ENCODE measurements at places on chromosomes 11 and 22. TPM values are rescaled to one million over a fixed set of nuclear protein-coding genes. Genes with fewer than 3 reads are reported as not detected.
A peak's percentile ranks its signal among the peaks of the same experiment; 100 is the strongest.

- H3K36me3 ChIP-seq = no peaks in the 10 kb centered on the region
- H3K27me3 ChIP-seq = no peaks in the 10 kb centered on the region
- peaks cover 7% of the 10 kb centered on the region for H3K4me1 ChIP-seq
- H3K4me3 ChIP-seq = no peak overlapping the region
- no peak for DNase-seq
- H3K27ac ChIP-seq = no peak overlapping the region
These were observed 17.2 kb downstream of the IFITM10 start for GRCh38 chr11:1733009-1733715.

DNA sequence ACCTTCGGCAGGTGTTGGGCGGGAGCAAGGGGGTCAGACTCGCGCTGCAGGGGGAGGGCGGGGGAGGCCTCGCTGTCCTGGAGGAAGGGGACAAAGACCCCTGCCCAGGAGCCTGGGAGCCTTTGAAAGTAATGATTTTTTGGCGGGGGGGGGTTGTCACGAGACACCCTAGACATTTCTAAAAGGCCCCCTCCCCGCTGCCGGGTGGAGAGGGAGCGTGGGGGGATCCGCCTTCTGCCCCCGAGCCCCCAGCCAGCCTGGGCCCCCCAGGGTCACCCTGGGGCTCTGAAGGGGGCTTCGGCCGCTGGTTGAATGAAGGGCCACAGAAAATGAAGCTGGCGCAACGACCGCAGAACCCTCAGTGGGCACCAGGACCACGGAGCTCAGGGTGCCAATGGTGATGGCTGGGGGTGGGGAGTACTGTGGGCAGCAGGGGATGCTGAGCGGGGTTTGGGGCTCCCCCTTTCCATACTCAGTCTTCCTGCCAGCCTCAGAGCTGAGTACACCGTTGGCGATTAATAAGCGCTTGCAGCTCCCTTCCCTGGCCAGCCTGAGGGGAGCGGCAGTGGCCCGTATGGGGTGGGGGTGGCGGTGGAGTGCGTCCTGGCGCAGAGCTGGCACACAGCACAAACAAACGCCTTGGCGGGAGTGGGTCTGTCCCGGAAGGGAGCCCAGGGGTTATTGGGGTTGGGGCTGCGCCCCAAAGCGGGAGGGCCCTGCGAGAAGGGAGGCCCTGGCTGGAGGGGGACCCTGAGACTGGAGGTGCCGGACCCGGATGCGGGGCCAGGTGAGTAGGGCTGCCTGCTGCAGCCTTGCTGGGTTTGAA, 1.2 kb upstream of the DUSP8 start:
- H3K27ac ChIP-seq = peak overlapping the region; percentile 75
- no peaks in the 10 kb centered on the region for H3K27me3 ChIP-seq
- peak; percentile 71 for DNase-seq
- no peaks in the 10 kb centered on the region for H3K36me3 ChIP-seq

GRCh38 chr11:108975026-108975425, 310.2 kb downstream of the DDX10 start:
- H3K27me3 ChIP-seq = no peaks in the 10 kb centered on the region
- H3K36me3 ChIP-seq = no peaks in the 10 kb centered on the region
- H3K4me1 ChIP-seq = no peaks in the 10 kb centered on the region
- H3K4me3 ChIP-seq = no peak overlapping the region

DNA sequence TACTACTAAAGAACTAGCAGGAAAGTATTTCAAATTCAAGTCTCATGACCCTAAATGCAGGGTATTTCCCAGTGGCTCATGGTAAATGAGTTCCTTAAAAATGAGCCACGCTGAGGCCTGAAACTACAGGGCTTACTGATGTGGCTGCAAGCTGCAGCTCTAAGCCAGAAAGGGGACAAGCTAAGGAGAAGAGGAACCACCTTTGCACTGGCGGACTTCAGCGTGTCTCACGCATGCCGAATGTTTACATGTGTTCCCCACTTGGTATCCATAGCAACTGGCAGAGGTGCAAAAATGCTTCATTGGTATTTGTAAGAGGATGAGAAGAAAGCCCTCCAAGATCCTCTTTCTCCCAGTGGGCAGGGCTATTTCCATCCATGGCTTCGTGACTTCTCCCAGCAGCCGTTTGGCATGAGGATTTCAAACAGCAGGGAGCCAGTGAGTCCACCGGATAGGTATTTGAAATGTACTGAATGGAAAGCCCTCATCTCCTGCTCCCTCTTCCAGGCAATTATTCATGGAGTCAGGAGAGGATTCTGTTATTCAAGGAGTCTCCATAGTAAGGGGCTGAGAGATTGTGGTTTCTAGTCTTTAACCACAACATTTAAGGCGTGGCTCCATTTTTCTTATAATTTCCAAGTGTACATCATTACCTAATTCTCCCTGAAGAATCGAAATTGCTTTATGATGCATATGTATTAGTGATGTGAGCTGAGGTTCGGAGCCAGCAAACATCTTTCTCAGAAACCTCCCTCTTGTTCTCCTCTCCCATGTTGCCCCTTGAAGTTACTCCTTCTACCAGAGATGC, 55.3 kb upstream of the CD44 start:
- H3K36me3 ChIP-seq = no peaks in the 10 kb centered on the region
- H3K4me3 ChIP-seq = no peak overlapping the region
- peak overlapping the region; percentile 77 for H3K27ac ChIP-seq
- DNase-seq = peak; percentile 92
- H3K27me3 ChIP-seq = no peaks in the 10 kb centered on the region

- H3K36me3 ChIP-seq = no peaks in the 10 kb centered on the region
- H3K4me3 ChIP-seq = no peak overlapping the region
- H3K27ac ChIP-seq = no peak overlapping the region
- no peaks in the 10 kb centered on the region for H3K4me1 ChIP-seq
- no peaks in the 10 kb centered on the region for H3K27me3 ChIP-seq
These were observed 257.2 kb downstream of the ST3GAL4 start for GRCh38 chr11:126612671-126613070.

GRCh38 chr22:41445129-41446056, 1.2 kb downstream of the TOB2 start:
- no peaks in the 10 kb centered on the region for H3K27me3 ChIP-seq
- no peak for DNase-seq
- peak overlapping the region; percentile 91 for H3K4me3 ChIP-seq
- H3K4me1 ChIP-seq = peaks cover 33% of the 10 kb centered on the region
- H3K27ac ChIP-seq = peak overlapping the region; percentile 99

CCDC116 gene
- total RNA-seq = not detected
